Peyer's patch (tissue), 4 donors: ENCODE measurements at places on chromosomes 1 and 21. TPM values are rescaled to one million over a fixed set of nuclear protein-coding genes. Genes with fewer than 3 reads are reported as not detected.

DNA sequence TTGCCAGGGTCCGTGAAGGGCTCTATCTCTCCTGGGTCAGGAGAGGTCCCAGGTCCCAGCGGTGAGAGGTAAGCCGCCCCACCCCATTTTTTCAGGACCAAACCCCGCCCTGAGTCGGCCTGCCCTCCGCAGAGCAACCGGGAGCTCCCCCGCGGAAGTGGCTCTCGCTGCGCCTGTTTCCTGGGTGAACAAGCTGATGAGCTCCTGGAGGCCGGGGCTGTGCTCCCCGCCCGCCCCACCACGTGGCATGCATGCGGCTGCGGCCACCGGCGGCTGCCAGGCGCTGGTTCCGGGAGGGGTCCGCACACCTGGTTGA is 32.0 kb downstream of the ZBTB17 start:
- no peaks in the 10 kb centered on the region for H3K36me3 ChIP-seq
- no peak overlapping the region for H3K27ac ChIP-seq
- no peaks in the 10 kb centered on the region for H3K27me3 ChIP-seq
- no peak for DNase-seq

- H3K27ac ChIP-seq: no peak overlapping the region
- no peaks in the 10 kb centered on the region for H3K4me1 ChIP-seq
- no peak for DNase-seq
- H3K36me3 ChIP-seq: no peaks in the 10 kb centered on the region
- no peak overlapping the region for H3K4me3 ChIP-seq
These were observed 3.9 kb downstream of the LINGO4 start for GRCh38 chr1:151801310-151801820.

DNA sequence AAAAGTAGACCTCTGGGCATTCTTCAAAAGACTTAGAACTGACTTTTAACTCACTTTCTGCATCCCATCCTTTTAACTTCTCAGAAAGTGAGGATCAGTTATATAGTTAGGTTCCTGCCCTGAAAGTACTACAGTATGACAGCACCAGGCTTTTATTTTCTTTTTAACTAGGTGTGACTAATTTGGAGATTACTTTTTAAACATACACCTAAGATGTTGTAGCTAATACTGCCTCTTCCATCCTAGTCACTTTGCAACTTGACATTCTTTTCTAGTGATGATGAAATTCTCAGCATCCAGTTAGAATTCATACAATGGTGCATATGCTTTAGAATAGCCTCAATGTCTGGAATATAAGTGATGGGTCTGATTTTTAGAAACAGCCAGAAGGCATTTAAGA is 24.6 kb downstream of the RUNX1 start:
- no peak overlapping the region for H3K4me3 ChIP-seq
- H3K27me3 ChIP-seq: no peaks in the 10 kb centered on the region
- no peak overlapping the region for H3K27ac ChIP-seq
- H3K4me1 ChIP-seq: peaks cover 48% of the 10 kb centered on the region

GRCh38 chr1:193926956-193927355 is 740.5 kb upstream of the B3GALT2 start:
- no peaks in the 10 kb centered on the region for H3K4me1 ChIP-seq
- H3K27me3 ChIP-seq: no peaks in the 10 kb centered on the region
- no peak overlapping the region for H3K27ac ChIP-seq
- no peak for DNase-seq

DNA sequence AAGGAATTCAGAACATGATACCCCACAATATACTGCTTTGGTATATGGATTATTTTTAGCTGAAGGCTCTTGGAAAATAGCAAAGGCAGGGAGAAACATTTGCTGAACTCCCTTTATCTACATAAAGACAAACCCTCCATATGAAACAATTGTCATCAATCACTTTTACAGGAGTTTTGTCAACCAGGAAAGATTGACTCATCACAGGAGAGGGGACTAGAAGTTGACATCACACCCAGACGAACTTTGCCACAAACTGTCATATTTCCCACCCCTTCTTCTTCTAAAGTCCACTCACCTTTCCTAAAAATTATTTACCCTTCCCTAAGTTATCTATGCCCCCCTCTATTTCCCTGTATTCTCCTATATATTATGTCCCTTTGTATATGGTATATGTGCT is 47.9 kb downstream of the RBM11 start:
- no peak overlapping the region for H3K4me3 ChIP-seq
- no peaks in the 10 kb centered on the region for H3K27me3 ChIP-seq
- no peaks in the 10 kb centered on the region for H3K36me3 ChIP-seq

CBR3 gene
- 5.1 TPM for total RNA-seq

ZNF593OS gene
- total RNA-seq: not detected

TAS1R1 gene
- not detected for total RNA-seq

KLHL20 gene
- 37.5 TPM for total RNA-seq

HCRTR1 gene
- total RNA-seq: not detected

UBIAD1 gene
- total RNA-seq: 7.5 TPM

ZNF648 gene
- total RNA-seq: not detected
